ENCODE measurements at places on chromosomes 16 and 17. TPM values are rescaled to one million over a fixed set of nuclear protein-coding genes. Genes with fewer than 3 reads are reported as not detected.

DNA sequence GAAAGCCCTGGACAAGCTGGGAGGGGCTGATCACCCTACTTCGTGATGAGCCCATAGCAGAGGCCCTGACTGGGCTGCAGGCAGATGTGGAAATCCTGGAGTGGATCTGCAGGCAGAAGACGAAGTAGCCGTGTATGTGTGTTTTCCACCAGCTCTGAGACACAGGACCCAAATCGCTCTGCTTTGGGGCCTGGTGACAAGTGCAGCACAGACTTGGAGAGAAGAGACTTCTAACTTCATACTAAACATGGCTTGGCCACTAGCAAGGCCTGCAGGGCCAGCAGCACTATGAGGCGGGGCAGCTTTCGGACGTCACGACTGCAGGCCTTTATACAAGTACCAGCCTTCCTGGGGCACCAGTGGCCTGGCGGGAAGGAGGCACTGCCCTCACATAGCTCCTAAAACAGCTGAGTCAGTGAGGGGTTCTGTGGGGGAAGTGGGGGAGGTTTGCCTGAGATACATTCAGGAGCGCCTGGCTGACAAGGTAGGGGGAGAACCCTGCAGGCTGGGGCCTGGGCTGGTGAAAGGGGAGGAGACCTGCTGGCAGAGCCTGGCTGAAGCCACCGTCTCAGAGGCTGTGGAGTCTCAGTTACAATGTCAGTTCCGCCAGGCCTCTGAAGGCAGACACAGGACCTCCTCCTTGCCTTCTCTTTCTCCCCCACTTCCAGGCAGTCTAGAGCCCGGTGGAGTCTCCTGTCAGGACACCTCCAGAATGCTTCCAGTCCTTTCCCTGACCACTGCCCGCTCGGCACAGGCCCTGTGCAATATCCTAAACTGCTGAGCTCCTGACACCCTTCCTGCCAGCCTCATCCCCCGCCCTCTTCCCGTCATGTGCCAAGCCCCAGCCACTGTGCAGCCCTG, 73.4 kb downstream of the WSB1 start:
- DNase-seq: no peak

GRCh38 chr17:81665205-81666091, 957 bp downstream of the OXLD1 start:
- no peak for DNase-seq

DNA sequence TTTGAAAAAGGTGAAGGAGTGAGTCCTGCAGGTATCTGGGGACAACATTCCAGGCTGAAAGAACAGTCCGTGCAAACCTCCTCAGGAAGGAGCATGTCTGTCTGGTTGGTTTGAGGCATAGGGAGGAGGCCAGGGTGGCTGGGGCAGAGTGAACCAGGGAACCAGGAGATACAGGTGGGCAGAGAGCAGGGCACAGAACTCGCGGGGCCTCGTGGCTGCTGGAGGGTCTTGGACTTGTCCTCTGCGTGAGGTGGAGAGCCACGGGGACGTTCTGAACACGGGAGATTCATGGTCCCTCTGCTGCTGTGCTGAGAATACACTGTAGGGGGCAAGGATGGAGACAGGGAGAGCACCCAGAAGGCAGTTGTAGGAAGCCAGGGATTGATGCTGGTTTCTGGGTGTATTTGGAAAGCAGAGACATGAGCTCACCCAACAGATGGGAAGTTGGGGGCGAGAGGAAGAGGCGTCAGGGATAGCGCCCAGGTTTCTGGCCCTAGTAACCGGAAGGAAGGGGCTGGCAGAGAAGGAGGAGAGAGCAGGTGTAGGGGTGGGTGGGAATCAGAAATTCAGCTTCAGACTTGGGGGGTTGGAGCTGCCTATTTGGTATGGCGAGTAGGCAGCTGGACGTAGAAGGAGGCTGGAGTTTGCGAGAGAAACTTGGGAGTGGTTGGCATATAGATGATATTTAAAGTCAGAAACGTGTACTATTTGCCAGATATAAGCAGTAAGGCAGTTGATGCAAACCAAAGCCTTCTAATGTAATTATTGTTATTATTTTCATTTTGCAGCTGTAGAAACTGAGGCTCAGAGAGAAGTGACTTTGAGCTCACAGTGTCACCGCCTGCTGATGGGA, at the start of gene CCL17:
Gene CCL17 (plus strand): TSS at position 803 of the 853 bp plus-strand sequence. CDS start 9,166 bp downstream, outside the sequence.
- DNase-seq: no peak

- DNase-seq: no peak
Measured at GRCh38 chr17:43871946-43872690, 25.1 kb downstream of the CD300LG start.

- no peak for DNase-seq
Measured at GRCh38 chr16:81698310-81698641, 80.8 kb upstream of the PLCG2 start.

GRCh38 chr17:55272711-55273578, 8.2 kb downstream of the HLF start:
- no peak for DNase-seq

- DNase-seq: no peak
Measured at GRCh38 chr16:47142821-47143676, 696 bp downstream of the NETO2 start.

GRCh38 chr17:27504188-27504995, 48.1 kb downstream of the KSR1 start:
- DNase-seq: no peak

DNA sequence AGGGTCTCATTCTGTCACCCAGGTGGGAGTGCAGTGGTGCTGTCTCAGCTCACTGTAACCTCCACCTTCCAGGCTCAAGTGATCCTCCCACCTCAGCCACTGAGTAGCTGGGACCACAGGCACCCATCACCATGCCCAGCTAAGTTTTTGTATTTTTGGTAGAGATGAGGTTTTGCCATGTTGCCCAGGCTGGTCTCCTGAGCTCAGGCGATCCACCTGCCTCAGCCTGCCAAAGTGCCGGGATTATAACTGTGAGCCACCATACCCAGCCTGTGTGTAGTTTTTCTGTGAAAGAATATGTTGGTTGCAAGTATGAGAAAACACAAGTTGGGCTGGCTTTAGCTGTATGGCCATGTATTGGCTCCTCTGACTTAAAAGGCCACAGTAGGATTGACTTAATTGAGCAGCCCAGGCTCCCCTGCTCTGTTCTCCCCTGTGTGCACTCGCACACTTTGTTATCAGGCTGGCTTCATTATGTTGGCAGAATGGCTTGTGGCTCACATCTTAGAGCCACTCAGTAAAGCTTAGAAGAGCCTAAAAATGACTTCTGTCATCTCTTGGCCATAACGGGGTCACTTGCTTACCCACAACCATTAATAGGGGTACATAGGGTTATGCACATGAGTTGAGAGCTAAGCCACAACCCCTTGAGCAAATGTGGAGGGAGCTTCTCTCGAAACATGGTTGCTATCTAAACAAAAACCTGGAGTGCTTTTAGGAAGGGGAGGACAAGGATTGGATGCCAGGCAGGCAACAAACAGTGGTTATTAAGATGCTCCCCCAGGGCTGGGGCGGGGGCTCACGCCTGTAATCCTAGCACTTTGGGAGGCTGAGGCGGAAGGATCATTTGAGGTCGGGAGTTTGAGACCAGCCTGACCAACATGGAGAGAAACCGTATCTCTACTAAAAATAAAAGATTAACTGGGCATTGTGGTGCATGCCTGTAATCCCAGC, 6.1 kb downstream of the HAPSTR1 start:
- DNase-seq: no peak

DNA sequence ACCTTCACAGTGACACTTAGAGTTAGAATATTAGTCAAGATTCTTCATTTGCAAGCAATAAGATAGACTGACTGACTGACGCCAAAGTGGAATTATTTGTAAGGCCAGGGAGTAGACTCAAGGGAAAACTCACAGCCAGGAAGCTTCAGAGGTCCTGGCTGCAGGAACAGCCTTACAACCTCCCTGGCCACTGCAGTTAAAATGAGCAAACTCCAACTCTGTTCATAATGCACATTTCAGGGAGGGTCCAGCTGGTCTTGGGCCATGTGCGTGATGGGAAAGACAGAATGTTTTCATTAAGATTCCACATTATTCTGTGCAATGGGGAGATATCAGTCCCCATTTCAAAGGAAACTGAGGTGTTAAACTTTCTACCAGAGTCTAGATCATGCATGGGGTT, 9.9 kb downstream of the CAPNS2 start:
- no peak for DNase-seq

GRCh38 chr17:69702078-69702477, 287.6 kb downstream of the MAP2K6 start:
- DNase-seq: no peak

- DNase-seq: no peak
Measured at GRCh38 chr16:89484923-89485679, 5.3 kb downstream of the ANKRD11 start.

DNA sequence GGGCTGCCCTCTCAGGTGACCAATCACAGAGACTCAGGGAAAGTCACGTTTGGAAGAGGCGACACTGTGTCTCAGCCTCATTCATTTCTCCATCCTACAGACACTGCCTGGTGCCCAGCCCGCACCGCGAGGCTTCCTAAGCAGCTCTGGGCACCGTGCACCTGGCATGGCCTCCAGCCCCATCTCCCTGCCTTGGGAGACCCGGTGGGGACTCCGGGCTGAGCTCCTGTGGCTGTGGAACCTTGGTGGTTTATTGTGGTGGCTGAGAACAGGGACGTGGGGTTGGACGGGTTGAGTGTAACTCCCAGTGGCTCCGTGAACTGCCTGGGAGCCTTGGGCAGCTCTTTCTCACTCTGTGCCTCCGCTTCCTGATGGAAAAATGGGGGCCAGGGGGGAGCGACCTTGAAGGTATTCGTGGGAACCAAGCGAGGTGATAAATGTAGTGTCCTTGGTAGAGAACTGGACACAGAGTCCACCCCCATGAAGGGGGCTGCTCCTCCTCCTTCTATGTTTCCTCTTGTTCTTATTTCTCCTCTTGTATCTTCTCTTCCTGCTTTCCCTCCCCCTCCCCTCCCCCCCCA, 215.4 kb downstream of the SEC14L1 start:
- no peak for DNase-seq

DNA sequence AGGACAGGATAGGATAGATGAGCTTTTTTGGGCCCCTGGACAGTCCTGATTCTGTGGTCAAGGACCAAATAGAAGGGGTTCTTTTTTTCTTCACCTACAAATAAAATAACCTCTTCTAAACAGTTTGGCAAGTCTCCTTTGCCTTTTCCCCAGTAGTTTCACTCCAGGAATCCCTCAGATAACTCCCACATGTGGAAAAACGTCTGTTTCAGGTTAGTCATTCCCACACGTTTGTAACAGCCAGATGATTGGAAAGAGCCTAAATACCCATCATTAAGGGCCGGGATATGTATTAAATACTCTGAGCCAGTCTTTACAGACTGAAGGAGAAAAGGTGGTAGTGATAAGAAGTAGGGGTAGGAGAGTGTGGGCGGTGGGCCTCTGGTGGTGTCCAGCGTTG, 58.3 kb downstream of the PLD6 start:
- DNase-seq: no peak

DNA sequence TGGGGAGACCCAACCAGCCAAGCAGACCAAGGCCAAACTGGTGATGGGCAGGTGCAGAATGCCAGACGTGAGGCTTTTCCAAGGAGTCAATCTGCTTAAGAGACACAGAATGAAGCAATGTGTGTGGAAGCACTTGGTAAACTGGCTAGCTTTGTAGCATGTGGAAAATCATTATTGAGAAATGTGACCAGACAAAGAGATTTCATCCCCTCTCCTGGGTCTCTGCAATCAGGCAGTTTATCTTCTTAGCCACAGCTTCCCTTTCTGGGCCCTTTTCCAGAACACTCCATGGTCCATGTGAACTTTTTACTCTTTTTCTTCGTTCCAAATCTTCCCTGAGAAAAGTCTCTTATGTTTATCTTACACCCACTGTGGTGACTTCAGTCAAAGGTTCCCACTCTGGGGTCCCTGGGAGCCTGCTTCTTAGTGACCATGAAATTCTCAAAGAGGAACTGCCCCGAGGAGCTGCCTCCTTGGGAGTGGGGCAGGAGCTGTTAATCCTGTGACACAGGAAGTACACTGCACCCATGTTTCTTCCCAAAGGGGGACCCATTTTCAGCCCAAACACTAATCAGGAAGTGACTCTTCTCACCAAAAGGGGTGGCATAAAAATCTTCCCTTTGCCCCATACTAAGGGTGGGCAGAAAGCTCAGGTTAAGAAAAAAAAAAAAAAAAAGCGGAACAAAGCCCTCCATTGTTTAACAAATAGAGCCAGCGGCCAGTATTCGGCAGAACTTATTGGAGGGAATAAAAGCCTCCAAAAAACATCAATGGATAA, 346.2 kb upstream of the ASIC2 start:
- DNase-seq: no peak

Gene UBE2G1
- 39.5 TPM for total RNA-seq

Gene CDC42EP4
- 24.0 TPM for total RNA-seq

Gene ENPP7
- total RNA-seq: not detected

DNA sequence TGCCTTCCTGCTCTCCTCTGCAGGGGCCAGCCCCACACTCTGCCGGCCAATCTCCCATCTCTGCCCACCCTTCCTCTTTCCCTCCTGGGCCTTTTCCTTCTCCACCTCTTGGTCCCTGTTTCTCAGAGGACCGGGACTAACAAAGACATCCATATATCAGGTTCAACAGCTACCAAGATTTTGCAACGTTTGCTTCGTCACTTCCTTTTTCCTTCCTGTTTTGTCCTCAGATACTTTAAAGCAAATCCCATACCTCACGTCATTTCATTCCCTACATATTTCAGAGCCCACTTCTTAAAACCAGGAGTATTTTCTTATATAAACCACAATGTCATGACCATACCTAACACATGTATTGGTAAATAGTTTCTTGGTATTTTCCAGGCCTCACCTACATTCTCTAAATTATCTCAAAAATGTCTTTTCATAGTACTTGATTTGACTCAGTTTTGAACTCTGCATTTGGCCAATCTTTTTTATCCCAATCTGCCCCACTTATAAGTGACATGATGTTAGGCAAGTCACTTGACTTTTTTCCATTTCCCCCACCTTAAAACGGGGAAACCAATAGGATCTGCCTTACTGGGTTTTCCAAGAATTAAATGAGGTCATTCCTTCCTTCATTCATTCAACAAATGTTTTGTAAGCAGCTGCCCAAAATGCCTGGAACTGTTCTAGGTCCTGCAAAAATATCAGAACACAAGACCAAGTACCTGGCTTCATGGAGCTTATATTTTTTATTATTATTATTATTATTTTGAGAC, 7.2 kb upstream of the USP10 start:
- DNase-seq: no peak

DNA sequence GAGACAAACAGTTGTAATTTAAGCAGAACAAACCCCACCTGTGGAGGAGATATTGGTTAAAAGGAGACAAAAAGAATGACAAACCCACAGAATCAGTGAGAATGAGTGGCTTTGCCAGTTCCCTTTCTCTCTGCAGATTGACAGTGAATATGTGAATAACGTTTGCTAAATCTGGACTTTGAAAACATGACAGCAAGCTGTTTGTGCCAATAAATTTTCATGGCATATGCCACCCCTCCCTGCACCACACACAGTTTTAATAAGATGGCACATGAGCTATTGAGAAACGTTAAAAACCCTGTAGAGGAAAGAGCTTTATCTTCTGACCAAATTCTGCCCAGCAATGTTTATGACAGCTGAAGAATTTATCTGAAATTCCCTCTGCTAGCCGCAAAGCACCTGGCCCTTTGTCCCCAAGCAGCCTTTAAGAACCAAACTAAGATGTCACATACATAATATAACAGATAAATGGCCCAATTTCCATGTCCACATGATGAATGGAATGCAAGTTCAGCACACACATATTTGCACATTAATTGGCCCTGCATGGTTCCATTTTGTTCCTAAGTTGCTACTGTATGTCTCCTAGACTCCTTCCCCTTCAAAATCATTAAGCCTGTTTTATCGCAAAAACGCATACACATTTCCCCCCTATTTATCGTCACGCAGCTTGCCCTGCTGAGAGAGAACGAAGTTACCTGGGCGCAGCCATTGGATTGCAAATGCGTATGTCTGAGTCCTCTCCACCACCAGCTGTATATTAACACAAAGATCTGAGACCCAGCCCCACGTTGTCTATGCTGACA, 773.5 kb upstream of the EEF2KMT start:
- DNase-seq: no peak

GRCh38 chr17:41813152-41813680, 412 bp downstream of the FKBP10 start:
- no peak for DNase-seq

All from urinary bladder (tissue), 4 donors.